ENCODE measurements at places on chromosomes 2 and 18.

- DNase-seq = no peak
Measured at GRCh38 chr2:20633001-20633400, 17.9 kb downstream of the HS1BP3 start.

GRCh38 chr2:45707006-45707405 lies 55.5 kb downstream of the PRKCE start:
- DNase-seq = no peak

DNA sequence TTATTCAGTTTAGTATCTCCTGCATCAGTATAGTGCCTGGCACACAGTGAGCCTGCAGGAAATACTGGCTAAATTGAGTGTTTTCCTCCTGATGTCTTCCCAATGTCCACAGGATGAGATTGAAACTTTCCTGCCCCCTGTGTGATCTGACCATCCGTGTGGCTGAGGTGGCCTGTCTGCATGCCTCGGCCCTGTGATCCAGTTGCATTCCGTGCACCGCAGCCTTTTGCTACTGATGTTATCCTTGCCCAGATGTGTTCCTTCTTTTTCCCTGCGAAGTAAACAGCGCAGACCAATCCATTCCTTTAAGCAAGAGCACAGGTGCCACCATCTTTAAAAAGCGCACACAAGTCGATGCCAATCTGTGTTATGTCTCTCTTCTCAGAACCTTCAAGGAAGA lies 462.6 kb downstream of the PTPRM start:
- DNase-seq = no peak

DNA sequence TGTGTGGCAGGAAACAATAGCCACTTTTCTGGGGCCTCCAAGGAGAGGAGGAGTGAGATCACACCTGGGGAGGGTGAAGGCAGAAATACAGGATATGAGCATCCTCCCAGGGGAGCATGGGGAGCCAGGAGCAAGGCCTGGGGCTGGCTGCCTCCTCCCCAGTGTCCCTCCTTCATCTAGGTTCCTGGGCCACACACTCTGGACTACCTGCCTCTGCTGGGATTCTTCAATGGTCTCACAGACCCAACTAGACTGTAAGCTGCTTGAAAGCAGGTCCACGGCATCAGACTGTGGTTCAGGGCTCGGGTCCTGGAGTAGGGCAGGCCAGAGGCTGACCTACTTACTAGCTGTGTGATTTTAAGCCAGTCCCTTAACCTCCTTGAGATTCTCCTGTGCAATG lies 94.0 kb downstream of the MCFD2 start:
- no peak for DNase-seq

GRCh38 chr18:26992926-26993325 lies 127.4 kb upstream of the AQP4 start:
- DNase-seq = no peak

- DNase-seq = no peak
Measured at GRCh38 chr2:20571644-20572215, 79.2 kb downstream of the HS1BP3 start.

DNA sequence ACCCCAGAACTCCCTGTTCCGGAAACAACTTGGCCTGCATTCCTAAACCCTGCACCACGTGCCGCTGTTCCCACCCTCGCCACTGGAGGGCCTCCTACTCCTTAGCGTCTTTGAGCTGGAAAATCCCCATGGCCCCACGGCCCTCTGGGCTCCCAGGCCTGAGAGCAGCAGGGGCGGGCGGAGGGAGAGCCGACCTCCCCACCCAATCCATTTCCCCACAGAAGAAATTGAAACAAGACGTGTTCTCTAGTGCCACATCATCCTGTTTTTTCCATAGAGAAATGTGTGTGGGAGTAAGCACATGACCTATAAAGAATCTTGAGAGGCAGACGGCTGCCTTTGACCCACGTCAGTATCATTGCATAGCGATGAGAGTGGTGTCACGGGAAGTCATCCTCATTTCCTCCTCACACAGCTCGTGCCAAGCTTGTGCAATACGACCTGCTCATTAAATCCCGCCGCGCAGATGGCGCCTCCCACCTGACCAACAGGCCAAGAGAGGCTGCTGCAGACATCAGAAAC lies 79.2 kb downstream of the LAMA1 start:
- peak; percentile 38 for DNase-seq

DNA sequence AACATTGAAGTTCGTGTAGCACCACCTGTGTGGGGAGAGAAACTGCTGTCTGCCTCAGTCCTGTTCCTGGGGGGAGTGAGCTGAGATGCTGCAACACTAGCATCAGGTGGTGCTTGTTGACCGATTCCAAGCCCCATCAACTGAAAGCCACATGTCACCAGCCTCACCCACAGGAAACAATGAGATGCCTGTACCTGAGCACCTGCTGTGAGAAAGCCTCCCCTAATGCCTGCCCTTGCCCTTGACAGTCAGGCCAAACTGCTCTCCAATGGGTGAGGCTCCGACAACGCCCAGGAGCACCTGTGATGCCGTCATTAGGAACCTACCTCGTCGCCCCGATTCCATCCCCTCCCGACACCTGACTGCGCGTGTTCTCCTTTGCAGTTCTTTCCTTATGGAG lies 104.6 kb downstream of the SMC6 start:
- no peak for DNase-seq

- DNase-seq = no peak
Measured at GRCh38 chr18:34083910-34084535, 140.7 kb downstream of the NOL4 start.

Data from NCI-H2107 (cell line).